Urothelium cell line (cell line): ENCODE measurements at places on chromosomes 2 and 18.

- peak; percentile 88 for DNase-seq
These were observed 35.6 kb downstream of the GLI2 start for GRCh38 chr2:120771111-120771780.

DNA sequence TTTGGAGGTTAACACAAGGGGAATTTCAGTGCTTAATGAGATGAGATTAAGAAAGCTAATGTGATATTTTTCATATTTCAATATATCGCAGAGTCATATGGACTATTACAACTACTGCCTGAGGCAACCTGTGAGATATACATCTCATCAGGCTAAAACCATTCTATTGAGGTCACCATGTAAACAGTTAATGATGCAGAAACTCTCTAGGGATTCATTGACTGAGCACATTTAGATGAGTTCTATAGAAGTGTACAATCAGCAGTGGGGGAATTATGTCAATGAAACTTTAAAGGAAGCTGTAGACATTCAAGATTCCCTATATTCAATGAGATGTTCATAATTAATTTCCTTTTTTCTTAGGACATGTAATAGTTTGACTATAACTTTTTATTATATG lies 687.4 kb upstream of the SYT4 start:
- no peak for DNase-seq

DNA sequence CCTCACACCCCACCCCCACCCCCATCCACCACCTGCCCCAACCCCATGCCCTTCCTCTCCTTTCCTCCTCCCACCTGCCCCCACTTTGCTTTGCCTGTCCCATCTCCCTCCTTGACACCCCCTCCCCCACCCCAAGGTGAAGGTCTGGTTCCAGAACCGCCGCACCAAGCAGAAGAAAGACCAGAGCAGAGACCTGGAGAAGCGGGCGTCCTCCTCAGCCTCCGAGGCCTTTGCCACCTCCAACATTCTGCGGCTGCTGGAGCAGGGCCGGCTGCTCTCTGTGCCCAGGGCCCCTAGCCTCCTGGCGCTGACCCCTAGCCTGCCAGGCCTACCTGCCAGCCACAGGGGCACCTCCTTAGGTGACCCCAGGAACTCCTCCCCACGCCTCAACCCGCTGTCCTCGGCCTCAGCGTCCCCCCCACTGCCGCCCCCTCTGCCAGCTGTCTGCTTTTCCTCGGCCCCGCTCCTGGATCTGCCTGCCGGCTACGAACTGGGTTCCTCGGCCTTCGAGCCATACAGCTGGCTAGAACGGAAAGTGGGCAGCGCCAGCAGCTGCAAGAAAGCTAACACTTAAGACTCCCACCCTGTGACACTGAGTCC lies 3.0 kb upstream of the ATP6V1B1 start:
- DNase-seq = no peak

- peak; percentile 55 for DNase-seq
These were observed 138.0 kb upstream of the ARHGAP28 start for GRCh38 chr18:6591491-6591890.

DNA sequence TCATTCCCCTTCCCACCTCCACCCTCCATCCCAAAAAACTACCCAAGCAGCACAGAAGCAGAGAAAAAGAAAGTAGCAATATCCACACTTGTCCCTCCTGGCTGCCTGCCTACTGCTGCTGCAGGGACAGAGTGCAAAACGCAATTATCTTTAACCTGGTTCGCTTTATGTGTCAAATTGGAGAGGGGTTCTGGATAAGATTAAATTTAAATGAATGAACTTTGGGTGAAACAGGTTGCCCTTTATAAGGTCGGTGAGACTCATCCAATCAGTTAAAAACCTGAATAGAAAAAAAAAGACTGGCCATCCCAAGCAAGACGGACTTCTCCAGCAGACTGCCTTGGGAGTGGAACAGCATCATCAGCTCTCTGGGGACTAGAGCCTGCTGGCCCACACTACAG lies 62.6 kb downstream of the ANKRD44 start:
- DNase-seq = no peak

- no peak for DNase-seq
These were observed 5.9 kb upstream of the SCYGR2 start for GRCh38 chr2:227592694-227593387.

DNA sequence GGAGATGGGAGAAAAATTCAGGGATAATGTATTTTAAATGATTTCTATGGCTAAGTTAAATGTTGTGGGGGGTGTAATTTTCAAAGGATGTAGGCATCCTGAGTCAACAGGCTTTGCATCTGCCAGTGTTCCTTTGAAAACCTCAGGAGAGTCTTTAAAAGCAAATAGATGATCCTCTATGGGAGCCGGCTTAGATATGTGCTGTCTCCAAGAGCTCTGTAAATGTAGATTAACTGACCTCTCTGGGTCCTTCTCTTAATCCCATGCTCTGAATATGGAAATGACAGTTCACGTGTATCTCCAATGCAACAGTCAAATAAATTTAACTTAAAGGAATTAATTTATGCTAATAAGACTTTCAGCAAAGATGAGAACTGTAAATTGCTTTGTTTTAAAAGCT lies 292.7 kb downstream of the ERBB4 start:
- DNase-seq = no peak

- no peak for DNase-seq
These were observed 650 bp downstream of the ACKR3 start for GRCh38 chr2:236570081-236570868.

GRCh38 chr2:30223413-30223874 lies 7.9 kb upstream of the LBH start:
- DNase-seq = no peak

DNA sequence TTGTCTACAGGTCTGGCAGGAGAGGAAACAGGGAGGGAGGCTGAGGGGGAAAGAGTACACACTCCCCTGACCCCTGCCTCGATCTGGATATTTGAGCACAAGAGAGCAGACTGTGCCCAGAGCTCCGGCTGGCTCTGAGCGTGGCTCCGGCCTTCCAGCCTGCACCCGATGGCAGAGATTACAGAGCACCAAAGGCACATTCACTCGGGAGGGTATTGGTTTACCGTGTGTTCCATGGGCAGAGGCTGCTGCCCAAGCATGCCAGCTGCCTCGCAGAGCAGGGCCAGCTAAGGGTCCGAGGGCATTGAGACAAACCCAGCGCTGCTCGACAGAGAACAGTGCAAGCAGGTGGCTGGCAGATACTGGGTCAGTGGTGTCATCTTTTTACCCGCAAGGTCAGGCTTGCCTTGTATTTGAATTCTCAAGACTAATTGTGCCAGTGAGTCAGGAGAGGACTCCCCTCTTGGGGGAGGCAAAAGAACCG lies 132.2 kb downstream of the TNS1 start:
- no peak for DNase-seq

DNA sequence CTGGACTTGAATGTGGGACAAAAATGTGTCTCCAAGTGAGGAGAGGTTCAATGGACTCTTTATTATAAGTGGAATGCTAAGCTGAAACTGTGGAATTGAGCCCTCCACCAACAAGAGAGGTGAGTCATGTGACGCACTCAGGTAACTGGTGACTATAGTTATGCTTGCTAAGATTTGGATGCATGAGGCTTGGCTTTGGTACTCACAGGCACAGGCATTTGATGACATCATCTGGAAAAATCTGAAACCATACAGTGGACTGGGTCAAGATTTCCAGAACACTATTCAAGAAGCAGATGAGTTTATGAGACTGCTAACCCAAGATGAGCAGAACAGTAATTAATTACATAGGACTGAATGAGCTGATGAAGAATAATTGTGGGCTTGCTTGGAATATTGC lies 15.7 kb upstream of the SULT1C3 start:
- DNase-seq = no peak

DNA sequence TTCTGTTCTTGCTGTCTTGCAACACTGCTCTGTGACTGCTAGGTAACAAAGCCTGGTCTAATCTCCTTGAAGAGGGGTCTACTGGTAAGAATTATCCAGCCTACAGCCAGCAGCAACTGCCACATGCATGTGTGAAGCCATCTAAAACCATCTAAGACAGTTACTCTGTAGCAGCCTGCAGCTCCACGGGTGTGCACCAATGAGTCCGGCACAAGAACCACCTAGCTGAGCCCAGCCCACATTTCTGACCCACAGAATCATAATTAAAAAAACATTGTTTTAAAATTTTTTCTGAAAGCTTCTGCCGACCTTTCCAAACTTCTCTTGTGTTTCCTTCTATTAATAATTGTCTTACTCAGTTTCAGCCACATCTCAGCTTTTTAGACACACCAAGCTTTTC lies 102.8 kb downstream of the ZNF385B start:
- no peak for DNase-seq

- peak; percentile 21 for DNase-seq
These were observed 34.3 kb downstream of the MSH2 start for GRCh38 chr2:47437287-47437686.

- DNase-seq = no peak
These were observed 136.8 kb downstream of the NCK2 start for GRCh38 chr2:105881286-105882136.

GRCh38 chr2:1088192-1088860 lies 137.7 kb downstream of the SNTG2 start:
- no peak for DNase-seq

DNA sequence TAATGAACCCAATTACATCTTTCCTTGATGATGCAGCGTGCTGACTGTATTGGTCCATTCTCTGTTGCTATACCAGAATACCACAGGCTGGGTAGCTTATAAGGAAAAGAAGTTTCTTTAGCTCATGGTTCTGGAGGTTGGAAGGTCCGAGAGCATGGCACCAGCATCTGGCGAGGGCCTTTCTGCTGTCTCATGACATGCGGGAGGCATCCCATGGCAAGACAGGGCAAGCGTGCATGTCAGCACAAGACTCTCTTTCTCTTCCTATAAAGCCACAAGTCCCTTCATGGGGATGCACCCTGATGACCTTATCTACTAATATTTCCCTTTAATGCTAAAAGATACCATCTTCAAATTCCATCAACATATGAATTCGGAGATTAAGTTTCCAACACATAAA lies 122.8 kb upstream of the FHL2 start:
- no peak for DNase-seq

GRCh38 chr2:217929757-217930707 lies 72.8 kb downstream of the TNS1 start:
- DNase-seq = no peak

- DNase-seq = no peak
These were observed 14.0 kb downstream of the TWIST2 start for GRCh38 chr2:238861766-238862315.

GRCh38 chr18:50816419-50817166 lies 3.2 kb downstream of the MRO start:
- no peak for DNase-seq
